ENCODE measurements at places on chromosomes 1 and 21. TPM values are rescaled to one million over a fixed set of nuclear protein-coding genes. Genes with fewer than 3 reads are reported as not detected.

Gene IARS2
- total RNA-seq, result 119 TPM

Gene STYXL2
- 0.24 TPM for total RNA-seq

Gene LRRIQ3
- total RNA-seq, result 0.42 TPM

Gene CA6
- total RNA-seq, result not detected

Gene TMEM61
- total RNA-seq, result 1.0 TPM

Gene RNF186
- not detected for total RNA-seq

Gene ST6GALNAC3
- 4.3 TPM for total RNA-seq

Gene PLA2G2F
- not detected for total RNA-seq

Gene RXFP4
- not detected for total RNA-seq

Gene SOX13
- 94.4 TPM for total RNA-seq

Gene SLC30A7
- total RNA-seq, result 19.5 TPM

Gene EDN2
- 0.81 TPM for total RNA-seq
